Large intestine (tissue), 12 donors: ENCODE measurements at places on chromosomes 6 and 20.

DNA sequence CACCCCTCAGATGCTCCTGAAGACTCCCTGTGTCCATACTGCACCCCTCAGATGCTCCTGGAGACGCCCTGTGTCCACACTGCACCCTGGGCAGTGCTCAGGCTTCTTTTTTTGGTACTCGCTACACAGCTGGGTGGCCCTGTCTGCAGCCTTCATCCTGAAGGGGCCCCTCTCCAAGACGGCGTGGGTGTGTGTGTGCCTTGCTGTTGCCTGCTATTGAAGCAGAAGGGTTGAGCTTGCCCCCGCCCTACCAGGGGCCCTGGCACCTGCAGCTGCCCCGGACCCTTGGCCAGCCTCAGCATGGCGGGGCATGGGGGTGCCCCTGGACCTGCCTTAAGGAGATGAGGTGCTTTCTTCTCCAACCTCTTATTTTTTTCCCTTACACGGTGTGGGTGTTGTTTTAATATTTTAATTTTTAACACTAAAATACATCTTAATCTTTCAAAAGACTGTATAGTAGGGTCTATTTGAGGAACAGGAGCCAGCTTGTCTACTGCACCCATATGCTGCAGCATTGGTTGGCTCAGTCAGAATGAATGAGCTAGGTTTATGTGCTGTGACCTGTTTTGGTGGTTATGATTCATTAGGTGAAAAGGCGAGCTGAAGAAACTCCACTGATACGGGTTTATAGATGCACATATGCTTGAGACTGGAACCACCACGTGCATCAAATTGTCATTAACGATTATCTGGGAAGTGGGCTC lies 135.9 kb downstream of the AGPAT4 start:
- DNase-seq, result no peak

DNA sequence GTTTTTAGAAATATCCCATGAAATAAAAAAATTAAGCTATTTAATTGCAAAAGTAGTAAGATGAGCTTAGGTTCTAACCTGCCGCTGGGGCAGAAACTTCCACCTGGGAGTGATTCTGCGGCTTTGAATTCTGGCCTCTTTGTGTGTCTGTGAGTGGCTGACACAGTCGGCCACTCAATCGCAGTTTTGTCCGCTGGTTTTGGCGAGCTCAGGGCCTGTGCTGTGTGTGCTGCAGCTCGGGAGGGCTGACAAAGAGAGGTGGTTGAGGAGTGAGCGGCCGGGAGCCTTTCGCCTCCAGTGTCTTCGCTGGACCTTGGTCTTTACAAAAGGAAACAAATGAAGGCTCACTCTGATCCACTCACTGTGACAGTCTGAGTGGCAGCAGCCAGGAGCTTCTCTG lies 128.4 kb downstream of the TIAM2 start:
- peak; percentile 29 for DNase-seq

- no peak for DNase-seq
These were observed 144.5 kb upstream of the MCHR2 start for GRCh38 chr6:100138346-100139022.

DNA sequence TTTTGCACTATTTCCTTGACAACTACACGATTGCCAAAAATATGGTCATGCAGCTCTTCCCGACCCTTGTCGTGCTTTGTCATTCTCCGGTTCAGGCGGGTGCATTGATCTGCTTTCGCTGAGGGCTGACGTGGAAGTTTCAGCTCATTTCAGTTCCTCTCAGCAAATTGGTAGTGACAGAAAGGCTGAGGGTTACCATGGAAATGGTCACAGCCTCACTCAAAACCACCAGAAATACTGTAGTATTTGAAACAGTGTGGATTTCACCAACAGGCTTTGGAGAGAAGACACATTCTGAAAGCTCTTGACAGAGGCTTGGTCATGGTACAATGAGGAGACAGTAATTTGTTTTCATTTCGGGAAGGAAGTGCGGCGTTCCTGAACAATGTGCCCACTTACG lies 99.7 kb upstream of the EXOC2 start:
- DNase-seq, result no peak

DNA sequence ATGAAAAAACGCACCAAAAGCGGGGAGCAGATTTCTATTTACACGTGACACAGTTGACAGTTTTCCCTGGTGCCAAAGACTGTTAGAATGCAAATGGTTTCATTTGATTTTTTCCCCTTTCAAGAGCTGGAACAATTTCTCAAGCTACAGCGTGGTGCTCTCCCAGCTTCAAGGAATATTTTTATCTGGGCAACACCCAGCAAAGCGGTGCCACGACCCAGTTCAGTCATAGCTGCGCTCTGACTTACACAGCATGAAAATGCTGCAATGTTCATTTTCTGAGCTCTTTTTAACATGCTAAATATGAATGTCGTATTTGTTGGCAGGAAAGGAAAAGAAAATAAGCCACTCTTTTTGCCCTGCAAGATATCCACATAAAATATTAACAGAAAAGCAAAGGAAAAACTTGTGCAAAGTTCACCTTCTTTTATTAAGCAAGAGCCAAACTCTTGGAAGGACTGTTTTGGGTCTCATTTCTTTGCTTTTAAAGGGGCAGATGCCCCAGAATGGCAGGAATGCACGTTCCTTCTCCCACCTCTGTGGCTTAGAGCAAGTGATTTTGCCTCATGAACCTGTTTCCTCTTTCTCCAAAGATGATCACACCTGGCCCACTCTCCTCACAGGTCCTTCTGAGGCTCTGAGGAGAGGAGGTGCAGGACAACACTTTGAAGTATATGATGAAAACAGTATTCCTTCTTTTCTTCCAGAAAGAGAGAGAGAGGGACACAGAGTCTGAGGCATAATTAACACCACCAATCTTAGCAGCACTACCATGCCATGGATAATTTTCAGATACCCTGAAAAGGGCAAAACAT lies 47.0 kb downstream of the TTI1 start:
- no peak for DNase-seq

GRCh38 chr20:36585410-36586125 lies 12.2 kb downstream of the TGIF2 start:
- DNase-seq, result no peak

- DNase-seq, result no peak
These were observed 11.4 kb upstream of the PBOV1 start for GRCh38 chr6:138229663-138230179.
